ENCODE measurements at places on chromosomes 7 and 10.

- DNase-seq, result no peak
Observed at GRCh38 chr10:95429639-95430038, 131.5 kb downstream of the SORBS1 start.

- no peak for DNase-seq
Observed at GRCh38 chr10:123512901-123513775, 153.0 kb upstream of the GPR26 start.

DNA sequence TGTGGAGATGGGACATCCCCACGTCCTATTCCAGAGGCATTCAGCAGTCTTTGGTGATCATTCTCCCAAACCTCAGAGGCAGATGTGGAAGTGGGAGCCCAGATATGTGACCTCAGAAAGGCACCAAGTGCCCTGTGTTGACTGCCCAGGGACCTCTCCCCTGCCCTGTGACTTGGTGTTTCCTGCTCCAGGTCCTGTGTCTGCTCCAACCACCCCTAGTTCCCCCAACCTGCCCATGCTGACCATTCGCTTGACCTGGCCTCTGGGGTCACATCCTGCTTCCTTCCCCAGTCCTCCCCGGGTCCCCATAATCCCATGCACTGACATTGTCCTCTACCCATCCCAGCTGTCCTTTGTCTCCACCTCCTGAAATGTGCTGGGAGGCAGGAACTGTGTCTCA is 7.6 kb downstream of the CYP26A1 start:
- DNase-seq, result no peak

- DNase-seq, result no peak
Observed at GRCh38 chr10:113823389-113823788, 30.5 kb downstream of the DCLRE1A start.

DNA sequence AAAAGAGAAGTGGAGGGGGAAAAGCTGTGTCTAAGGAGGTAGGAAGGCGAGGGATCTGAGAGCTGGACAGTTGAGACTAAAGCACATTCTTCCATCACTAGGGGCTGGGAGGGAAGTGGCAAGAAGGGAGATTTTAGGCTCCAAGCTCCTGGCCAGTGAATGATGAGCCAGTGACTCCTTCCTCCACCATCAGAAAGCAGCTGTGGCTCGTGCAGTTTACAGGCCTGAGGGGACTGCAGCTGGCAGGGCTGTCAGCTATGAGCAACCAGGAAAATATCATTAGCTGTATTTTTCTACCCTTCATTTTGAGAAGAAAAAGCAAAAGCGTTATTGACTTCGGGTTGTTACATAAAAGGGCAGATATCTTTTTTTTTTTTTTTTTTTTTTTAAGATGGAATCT is 60.7 kb downstream of the GPAM start:
- no peak for DNase-seq

GRCh38 chr7:24871770-24872169 is 108.2 kb downstream of the OSBPL3 start:
- DNase-seq, result no peak

DNA sequence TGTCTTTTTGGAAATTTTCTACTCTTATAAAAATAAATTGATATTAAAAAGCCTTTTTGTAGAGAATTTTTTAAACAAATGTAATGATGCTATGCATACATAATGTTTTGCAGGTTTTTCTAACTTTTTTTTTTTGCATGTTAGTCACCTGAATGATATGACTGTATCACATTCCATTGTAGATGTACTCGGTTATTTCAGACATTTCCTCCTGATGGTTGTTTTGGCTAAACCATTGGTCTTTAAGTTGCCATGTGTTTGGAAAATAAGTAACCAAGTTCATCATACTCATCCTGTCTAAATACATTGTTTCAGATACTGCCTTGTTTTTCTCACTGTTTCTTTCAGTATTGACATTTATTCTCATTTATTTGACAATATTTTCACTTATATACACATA is 25.8 kb downstream of the NHLRC2 start:
- no peak for DNase-seq

DNA sequence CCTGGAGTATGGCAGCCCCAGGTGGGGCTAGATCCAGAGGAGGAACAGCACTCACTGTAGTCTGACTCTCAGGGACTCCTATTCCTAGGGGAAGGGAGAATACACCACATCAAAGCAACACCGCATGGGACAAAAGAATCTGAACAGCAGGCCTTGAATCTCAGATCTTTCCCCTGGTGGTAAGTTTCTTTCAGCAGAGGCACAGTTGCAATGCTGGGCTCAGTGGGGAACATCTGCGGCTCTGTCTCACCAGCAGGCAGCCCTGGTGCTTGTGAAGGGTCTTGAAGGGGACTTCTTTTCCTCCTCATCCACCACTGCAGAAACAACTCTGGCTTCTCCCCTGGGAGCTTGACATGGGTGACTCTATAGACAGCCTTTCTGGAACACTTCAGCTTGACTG is 111.2 kb upstream of the ARHGAP21 start:
- DNase-seq, result no peak

- no peak for DNase-seq
Observed at GRCh38 chr7:155734445-155734809, 77.8 kb downstream of the SHH start.

DNA sequence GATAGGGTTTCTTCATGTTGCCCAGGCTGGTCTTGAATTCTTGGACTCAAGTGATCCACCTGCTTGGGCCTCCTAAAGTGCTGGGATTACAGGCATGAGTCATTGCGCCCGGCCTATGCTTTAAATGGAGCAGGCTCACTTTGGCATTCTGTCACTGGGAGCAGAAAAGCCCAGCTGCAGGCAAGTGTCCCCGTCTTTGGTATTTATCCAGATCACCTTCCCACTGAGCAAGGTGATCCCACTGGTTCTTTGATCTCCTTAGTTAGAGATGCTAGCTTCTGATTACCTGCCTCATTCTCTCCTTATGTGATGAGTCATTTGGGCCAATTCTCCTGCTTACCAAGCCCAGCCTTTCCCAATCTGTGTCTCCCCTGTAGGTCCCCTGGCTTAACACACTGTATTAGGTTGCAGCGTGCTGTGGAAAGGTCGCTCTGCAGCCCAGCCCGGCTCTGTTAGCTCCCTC is 39.3 kb downstream of the SPDYE5 start:
- DNase-seq, result no peak

DNA sequence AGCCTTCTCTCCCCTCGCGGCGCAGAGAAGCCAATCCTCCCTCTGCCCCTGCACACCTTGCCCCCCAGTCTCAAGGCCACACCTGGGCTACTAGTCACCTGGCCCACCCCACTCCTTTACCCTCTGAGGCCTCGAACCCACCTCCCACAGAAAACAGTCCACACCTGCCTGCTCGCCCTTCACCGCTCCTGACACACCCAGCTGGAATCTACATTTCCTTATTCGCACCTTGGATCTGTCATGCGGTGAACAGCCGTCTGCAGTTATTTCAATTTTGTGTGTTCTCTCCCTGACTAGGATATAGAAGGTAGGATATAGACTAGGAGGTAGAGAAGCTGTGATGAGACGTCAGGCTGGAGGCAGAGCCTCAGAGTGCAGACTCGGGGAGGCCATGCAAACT is 29.4 kb downstream of the SMKR1 start:
- no peak for DNase-seq

DNA sequence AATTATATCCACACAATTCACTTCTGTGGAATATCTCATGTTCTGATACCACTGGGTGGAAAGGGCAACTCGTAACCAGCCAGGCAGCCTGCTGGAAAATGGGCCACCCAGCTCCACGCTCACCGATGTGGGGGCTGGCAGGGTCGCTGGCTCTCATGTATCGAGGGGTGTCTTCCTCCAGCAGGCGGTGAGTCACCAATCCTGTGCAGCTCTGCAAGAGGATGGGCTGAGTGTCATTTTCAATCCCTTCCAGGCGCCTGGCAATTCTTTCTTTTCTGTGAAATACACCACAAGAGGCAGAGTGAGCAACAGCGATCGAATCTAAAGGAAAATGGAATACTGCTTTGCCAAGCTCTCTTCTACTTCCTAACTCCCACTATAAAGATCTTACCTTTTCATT is 80.1 kb downstream of the SVIL start:
- no peak for DNase-seq

DNA sequence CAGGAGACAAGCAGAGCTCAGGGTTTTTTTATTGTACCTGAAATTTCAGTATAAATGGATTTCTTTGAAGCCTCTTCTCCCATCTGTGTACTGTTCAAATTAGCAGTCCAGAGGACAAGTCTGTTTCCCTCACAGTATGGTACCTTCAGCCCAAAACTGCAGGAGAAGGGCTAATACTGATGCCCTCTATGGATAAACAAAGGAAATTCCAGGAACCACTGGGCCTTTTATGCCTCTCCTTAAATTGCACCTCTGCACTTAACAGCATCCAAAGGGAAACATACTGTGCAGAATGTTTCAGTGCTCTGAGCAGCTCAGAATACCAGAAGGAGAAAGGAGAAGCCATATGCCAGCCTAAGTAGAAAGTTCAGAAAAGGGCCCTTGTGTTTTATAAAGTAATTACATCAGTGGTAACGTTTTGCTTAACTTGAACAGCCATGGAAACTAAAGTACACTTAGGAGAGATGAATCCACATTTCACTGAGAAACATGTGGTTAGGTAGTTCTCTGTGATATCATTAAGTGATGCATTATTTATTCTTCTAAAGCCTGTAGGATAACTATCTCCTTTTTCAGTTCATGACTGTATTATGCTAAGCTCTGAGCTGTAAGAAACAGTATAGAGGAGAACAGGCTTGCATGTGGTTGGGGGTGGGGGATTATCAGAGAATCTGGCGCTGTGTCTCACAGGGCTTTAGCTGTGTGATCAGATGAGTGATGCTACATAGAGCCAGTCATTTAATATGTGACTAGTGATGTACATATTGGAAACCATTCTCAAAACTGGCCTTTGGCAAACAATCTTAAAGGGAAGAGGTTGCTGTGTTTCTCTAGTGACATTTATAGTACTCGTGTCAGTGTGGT is 111.3 kb downstream of the POU6F2 start:
- no peak for DNase-seq

DNA sequence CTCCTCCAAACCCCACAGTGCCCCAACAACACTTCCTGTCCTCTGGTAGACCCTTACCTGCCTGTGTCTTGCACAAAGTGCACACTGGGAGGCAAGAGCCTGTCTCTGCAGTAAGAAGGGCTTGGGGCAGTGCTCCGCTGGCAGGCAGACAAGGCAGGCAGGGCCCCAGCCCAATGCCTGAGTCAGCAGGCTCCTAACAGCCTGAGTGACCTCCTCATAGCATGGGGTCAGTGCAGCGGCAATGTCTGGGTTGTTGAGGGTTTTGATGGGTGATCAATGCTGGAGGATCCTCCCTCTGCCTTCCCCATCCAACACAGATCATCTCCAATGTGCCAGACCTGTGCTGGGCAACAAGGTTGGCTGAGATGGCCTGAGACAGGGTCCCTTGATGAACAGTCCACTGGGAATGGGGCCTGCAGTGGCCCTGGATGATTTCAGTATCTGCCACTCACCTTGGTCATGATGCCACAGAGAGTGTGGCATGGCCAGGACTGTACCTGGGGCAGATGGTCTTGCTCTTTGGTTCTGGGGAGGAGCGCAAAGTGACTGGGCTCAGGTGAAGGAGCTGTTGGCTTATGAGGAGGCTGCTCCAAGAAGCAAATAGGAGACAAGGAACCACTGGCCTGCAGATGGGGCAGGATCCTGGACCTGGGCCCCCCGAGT is 55.6 kb upstream of the CAMK2B start:
- no peak for DNase-seq

DNA sequence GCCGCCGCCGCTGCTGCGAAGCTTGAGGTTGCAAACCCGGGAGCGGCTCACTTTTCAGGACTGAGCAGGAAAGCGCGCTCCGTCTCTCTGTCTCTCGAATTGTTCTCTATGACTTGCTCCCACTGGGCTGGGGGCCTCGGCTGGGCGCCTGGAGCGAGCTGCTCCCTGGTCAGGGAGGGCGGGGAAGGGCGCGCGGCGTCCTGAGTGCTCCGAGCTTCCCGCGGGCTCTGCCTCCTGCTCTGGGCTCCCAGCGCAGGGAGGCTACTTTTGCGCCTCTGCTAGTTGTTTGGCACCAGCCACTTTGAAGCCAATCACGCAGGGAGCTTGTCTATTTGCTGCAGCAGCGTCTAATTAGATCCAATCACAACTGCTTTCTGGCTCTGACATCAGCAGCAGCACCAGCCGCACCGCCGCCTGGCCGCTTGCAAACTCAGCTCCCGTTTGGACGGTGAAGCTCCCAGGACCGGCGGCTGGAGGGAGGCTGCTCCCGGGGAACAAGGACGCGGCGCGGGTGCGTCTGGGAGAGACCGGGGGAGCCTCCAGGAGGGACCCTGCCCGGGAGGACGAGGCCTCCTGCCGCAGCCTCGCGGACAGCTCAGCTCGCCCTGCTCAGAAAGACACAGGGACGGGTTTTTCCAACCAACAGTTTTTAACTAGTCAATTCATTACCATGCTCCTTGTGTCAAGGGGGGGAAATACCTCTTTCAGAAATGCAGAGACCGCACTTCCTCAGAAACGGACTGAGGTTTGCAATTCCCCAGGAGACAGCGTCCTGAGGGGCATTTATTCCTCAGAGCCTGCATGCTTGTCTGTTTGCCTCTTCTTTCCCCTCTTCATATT is at the start of gene ADARB2:
TSS of gene ADARB2 (minus strand) at position 304 of the 840 bp plus-strand sequence.
- no peak for DNase-seq

DNA sequence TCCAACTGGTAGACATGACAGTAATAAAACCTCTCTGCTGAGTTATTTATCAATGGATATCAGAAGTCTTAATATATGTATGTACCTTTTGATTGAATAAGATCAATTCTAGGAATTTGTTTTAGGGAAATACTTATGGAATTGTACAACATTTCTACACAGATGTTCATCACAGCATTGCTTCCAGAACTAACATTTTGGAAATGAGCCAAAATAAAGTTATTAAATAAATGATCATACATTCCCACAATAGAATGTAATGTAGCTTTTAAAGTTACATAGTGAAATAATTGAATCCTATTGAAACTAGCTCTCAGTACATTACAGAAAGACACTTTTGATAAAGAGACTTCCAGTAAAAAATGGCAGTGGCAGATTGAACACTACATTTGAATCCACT is 481.6 kb upstream of the LRRN3 start:
- no peak for DNase-seq

GRCh38 chr10:58488921-58489320 is 23.8 kb upstream of the BICC1 start:
- no peak for DNase-seq

GRCh38 chr10:37619336-37619735 is 238.1 kb downstream of the ZNF248 start:
- DNase-seq, result no peak

DNA sequence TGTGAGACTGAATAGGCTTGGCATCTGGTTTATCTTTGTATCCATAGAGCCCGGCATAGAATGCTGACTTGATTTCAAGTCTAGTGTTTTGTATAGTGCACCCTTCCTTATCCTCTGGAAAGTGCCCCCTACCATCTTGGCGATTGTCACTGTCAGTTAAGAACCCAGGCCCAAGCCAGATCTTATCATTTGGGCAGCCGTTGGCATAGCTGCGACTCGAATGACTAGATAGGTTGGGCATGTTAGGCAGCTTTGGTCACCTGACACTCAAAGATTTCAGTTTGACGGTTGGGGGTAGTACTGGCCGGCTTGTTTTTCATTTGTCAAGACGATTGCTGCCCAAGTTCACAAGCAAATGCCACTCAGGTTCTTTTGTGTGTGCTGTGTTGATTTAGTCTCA is 6.6 kb downstream of the NIPSNAP2 start:
- no peak for DNase-seq

GRCh38 chr7:110186334-110186733 is 904.6 kb upstream of the LRRN3 start:
- DNase-seq, result no peak

Measured in stimulated activated CD8-positive, alpha-beta memory T cell treated with anti-CD3 and anti-CD28 coated beads, Interleukin-4, amount 100 ng/mL, for 4 hours (primary cell).